ENCODE measurements at places on chromosomes 16 and 17. TPM values are rescaled to one million over a fixed set of nuclear protein-coding genes. Genes with fewer than 3 reads are reported as not detected.

The NLRP1 gene
- total RNA-seq = 26.3 TPM

The ENPP7 gene
- total RNA-seq = not detected

The RBL2 gene
- 69.9 TPM for total RNA-seq

The CNTROB gene
- total RNA-seq = 60.0 TPM

The SDR42E1 gene
- total RNA-seq = 3.9 TPM

The IRX3 gene
- total RNA-seq = 0.74 TPM

The CDC42EP4 gene
- total RNA-seq = 1.6 TPM

DNA sequence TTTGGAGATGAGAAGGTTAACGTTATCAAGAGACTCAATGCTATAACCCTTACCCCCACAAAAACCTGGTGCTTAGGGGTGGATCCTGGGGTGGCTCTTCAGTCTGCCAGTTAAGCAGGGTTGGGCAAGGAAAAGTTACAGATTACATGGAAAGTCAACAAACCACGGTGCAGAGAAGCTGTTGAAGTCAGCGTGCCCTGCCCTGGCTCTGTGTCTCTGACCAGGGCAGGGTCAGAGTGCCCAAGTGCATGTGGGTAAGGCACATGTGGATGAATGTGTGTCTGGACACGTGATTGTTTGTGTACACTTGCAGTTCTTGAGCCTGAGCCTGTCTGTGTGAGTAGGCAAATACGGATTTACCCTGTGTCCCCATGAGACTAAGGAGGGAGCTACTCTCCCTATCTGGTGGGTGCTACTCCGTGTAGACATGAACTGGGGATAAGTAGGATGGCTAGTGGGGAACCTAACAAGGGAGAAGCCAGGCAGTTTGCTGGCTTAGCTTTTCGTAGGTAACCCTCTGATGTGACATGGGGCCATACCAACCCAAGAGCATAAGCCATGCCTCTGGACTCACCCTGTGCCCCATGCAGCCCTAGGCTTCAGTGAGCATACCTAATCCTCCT, 5.5 kb downstream of the IGFBP4 start:
- DNase-seq = no peak

DNA sequence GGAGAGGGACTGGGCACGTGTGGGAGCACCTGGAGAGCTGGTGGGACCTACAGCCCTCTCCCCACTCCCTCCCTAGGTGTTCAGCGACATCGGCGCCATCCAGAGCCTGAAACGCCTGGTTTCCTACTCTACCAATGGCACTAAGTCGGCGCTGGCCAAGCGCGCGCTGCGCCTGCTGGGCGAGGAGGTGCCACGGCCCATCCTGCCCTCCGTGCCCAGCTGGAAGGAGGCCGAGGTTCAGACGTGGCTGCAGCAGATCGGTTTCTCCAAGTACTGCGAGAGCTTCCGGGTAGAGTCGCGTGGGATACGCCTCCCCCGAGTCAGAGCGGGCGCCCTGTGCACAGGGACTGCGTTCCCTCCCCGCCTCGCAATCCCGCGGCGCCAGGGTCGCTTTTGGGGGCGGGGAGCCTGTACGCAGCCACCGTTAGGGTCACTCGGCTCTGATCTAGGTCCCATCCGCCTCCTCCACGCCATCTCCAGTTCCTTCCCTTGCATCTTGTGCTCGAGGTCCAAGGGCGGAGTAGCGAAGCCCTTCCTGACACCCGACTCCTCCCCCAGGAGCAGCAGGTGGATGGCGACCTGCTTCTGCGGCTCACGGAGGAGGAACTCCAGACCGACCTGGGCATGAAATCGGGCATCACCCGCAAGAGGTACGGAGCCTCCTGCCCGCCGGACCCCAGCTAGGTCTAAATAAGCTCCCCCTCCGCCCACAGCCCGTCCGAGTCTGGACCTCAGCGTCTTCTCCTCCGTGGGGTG, 13.0 kb downstream of the SARM1 start:
- DNase-seq = peak; percentile 59

- DNase-seq = no peak
Observed at GRCh38 chr16:71927383-71927782, 32.1 kb downstream of the IST1 start.

- no peak for DNase-seq
Observed at GRCh38 chr17:82113422-82113821, 15.4 kb upstream of the FASN start.

DNA sequence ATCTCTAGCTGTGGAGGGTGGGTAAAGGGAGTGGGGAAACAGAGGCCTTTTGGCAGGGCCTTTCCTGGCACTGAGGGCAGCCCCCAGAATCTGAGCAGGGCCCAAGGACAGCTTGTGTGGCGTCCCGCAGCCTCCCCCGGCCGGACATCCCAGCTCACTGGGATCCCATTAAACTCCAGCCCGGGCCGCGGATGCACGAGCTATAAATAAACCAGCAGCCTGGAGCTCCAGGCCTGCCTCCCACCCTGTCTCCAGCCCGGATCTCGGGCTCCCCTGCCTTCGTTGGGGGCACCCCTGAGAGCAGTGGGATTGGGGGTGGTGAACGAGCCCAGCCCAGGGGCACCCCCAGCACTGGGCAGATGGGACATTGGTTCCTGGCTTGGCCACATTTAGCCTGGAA, 13.8 kb upstream of the AATK start:
- no peak for DNase-seq

GRCh38 chr17:48671697-48672171, 45.6 kb upstream of the HOXB9 start:
- peak; percentile 47 for DNase-seq

DNA sequence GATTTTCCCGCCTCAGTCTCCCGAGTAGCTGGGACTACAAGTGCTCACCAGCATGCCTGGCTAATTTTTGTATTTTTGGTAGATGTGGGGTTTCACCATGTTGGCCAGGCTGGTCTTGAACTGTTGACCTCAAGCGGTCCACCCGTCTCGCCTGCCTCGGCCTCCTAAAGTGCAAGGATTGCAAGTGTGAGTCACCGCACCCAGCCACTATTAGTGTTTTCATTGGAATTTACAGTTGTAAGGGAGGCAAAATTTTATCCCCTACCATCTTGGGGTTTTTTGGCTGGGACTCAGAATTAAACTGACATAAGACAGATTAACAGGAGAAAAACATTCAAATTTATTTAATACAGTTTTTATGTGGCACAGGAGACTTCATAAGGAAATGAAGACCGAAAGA, 12.3 kb upstream of the MYCBPAP start:
- no peak for DNase-seq

- no peak for DNase-seq
Observed at GRCh38 chr16:48503779-48504178, 106.2 kb downstream of the N4BP1 start.

DNA sequence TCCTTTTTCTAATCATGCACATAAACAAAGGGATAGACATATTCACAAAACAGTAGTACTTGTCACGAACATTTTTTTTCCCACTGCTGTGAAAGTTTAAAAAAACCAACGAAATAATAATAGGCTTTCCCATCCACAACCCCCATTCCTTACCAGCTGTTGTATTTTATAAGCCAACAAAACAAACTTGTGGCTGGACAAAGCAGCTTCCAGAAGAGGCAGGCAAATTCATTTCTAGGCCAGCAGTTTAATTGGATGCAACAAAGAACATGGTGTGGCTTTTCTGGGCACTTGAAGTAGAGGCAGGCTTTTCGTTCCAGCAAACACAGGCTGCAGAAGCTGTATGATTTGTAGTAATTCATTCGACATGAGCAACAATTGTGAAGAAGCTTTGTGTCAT, 56.0 kb upstream of the FAM20A start:
- no peak for DNase-seq

- DNase-seq = no peak
Observed at GRCh38 chr17:63354256-63354655, 91.8 kb downstream of the CYB561 start.

DNA sequence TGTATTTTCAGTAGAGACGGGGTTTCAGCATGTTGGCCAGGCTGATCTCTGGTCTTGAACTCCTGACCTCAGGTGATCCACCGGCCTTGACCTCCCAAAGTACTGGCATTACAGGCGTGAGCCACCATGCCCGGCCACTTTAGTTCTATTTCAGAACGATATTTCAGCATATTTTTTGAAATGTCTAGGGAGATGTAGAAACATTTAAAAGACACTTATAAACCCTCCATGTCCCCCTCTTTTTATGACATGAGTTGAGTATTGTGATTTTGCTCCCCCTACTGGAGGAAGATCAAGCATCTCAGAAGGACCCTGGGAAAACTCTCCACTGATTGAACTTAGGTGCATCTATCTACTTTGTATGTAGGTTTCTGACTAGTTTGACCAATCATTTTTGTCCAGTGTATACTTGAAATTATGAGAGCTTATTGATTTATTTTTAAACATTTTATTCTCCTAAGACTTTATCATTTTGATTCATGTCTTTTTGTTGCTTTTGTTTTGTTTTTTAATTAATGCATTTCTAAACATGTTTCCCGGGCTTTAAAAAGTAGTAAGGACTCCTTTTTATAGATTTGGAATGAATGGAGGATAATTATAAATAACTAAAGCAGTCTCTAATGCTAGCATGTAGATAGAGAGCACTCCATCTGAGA, 105.1 kb downstream of the CHD9 start:
- no peak for DNase-seq

GRCh38 chr16:8581831-8582580, 8.3 kb downstream of the TMEM114 start:
- no peak for DNase-seq

- DNase-seq = no peak
Observed at GRCh38 chr17:46894476-46895151, 28.3 kb upstream of the GOSR2 start.

DNA sequence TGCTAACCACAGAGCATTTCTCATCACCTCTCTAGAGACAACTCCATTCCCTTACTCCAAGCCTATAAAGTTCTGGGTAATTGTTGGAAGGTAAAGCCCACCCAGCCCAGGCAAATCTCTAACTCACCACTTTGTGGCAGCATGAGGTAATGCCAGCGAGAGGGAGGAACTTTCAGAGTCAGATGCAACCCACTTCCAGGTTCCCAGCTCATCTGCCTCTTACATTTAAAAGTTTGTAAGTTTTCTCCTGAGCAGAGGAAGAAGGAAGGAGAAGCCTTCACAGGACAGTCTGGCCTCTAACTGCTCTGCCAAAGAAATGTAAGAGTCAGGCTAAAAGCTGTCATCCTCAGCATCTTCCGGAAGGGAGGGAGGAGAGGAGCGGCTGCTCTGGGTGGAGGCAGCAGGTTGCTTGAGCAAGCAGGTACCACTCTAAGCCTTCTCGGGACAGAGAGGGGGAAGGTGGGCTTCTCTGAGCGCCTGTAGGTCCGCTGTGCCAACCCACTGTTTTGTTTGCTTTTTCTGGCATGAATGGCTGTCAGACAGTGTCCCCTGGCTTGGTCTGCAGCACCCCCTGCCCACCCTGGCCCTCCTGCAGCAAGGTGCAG, 1.0 kb downstream of the ZNF319 start:
- DNase-seq = peak; percentile 33

- no peak for DNase-seq
Observed at GRCh38 chr16:56616608-56617211, 8.3 kb downstream of the MT2A start.

DNA sequence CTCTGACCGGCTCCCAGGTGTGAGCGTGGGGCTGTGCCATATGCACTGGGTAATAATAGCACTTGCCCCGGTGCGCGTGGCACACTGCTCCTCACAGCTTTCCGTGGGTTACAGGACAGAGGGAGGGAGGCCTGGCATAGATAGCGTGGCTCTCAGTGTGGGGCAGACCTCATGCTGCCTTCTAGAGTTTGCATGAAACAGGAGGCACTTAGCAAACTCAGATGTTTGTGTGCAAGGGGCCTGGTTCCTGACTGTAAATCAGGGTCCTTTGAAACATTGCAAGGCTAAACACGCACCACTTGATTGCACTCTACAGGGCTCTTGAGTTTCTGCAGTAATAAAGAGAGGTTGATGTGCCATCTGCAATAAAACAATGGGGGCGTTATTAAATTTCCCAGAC, 101.7 kb downstream of the RPTOR start:
- DNase-seq = no peak

- DNase-seq = no peak
Observed at GRCh38 chr16:56600398-56600999, 7.9 kb upstream of the MT2A start.

DNA sequence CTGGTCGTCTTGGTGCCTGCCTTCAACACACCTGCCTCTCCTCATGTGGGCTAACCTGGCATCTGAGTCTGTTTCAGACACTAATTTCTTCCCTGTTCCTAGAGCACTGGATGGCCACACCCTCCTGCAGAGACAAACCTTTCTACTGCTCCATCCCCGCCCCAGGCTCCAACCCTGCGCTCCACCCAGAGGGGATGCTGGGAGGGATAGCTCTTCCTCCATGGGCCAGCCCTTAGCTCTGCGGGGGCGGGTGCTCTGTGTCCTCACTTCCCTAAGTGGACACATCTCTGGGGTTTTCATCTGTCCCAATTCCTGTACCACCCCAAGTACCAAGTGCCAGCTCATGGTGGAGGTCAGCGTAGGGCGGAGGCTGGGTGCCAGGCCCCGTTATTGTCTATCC, 11.0 kb upstream of the CRISPLD2 start:
- no peak for DNase-seq

GRCh38 chr16:72173997-72174396, 2.0 kb upstream of the PMFBP1 start:
- DNase-seq = no peak

- DNase-seq = no peak
Observed at GRCh38 chr16:54411544-54411943, 125.0 kb upstream of the IRX3 start.
